NCI-H748 treated with DMSO at 0.1 percent for 48 hours (cell line): ENCODE measurements at places on chromosomes 13 and 19.

DNA sequence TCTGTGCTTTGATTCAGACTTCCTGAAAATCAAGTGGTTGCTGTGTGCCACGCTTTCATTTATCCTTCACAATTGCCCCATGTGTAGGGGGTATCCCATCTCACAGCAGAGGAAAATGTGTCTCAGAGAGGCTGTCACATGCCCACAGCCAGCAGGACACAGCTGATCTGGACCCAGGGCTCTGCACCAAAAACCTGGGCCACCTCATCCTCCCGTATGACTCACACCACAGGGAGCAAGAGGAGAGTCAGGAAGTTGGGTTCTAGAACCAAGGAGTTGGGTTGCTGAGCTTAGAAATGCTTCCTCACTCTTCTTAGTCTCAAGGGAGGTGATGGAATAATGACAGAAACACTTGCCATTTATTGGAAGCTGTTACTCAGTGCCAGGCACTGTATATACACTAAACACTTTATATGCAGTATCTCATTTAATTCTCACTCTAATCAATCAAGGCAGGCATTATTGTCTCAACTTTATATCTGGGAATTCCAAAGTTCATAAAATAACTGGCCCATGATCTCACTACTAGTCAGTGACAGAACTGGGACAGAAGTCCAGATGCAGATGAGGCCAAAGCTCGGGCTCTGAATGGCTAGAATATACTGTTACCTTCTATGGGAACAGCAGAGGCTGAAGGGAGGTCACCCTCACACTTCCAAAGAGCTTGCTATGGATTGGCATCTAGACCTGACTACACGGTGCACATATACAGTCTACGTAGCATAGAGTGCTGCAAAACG lies 47.7 kb upstream of the ATP12A start:
- DNase-seq = no peak

GRCh38 chr19:3682741-3683404 lies 17.4 kb downstream of the PIP5K1C start:
- DNase-seq = no peak

DNA sequence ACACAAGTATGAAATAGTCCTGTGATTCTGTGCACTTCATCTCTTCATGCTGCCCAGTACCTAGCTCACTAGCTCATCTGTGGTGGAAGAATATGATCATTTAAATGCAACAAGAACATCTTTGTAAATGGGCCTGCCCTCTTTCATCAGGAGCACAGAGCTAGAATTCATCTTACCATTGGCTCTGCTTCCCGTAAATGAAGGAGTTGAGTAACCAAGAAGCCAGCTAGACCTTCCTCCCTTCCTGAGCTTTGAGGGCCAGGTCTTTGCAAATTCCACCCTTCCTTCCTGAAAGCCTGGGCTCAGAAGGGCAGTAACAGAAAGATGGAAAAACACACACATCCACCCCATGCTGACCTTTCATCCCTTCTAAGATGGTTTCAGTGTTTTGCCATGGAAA lies 82.0 kb downstream of the FRY start:
- DNase-seq = no peak

- no peak for DNase-seq
Measured at GRCh38 chr19:2111886-2112285, 15.2 kb downstream of the IZUMO4 start.

- no peak for DNase-seq
Measured at GRCh38 chr13:104577071-104577815, 1511.0 kb upstream of the SLC10A2 start.

- no peak for DNase-seq
Measured at GRCh38 chr13:113668491-113668971, 1.5 kb downstream of the GRK1 start.

- no peak for DNase-seq
Measured at GRCh38 chr19:33484226-33484774, 37.3 kb downstream of the PEPD start.

- DNase-seq = no peak
Measured at GRCh38 chr13:72643311-72643989, 84.0 kb downstream of the MZT1 start.

DNA sequence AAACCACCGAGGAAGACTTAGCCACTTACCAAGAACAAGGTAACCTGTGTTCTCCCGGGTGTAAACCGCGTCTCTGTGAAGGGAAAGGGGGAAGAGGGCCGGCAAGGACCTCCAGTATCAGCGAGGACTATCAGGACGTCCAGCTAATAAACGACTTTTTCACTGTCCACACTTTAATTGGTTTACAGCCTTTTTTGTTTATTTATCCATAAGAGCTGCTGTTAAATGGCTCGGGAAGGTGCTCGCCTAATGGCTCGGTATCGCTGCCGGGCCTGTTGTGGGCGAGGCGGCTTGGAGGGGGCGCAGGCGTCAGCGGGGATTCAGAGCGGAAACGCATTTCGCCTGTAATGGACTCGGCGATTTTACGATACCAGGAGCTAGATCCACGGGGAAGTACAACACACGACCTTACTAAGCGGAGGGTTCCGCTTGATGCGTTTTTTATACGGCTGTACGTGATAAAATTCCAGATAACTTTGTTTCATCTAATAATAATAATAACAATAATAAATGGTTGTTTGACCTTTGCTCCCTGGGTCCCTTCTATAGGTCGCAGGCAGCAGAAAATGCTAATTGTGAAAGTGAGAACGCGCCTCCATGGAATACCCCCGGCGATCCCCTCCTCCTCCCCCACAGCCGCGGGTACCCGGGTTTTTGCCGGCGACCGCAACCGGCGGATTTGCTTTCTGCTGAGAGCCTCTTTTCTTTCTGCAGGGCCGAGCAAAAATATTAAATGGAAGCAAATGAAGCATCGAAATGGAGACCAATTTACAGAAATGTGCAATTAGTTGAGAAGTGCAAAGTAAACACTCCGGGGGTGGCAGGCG lies 2.5 kb upstream of the PDX1 start:
- DNase-seq = peak; percentile 77

GRCh38 chr13:40968416-40969000 lies 50.6 kb downstream of the ELF1 start:
- DNase-seq = no peak
